ENCODE measurements at places on chromosomes 16 and 17.

DNA sequence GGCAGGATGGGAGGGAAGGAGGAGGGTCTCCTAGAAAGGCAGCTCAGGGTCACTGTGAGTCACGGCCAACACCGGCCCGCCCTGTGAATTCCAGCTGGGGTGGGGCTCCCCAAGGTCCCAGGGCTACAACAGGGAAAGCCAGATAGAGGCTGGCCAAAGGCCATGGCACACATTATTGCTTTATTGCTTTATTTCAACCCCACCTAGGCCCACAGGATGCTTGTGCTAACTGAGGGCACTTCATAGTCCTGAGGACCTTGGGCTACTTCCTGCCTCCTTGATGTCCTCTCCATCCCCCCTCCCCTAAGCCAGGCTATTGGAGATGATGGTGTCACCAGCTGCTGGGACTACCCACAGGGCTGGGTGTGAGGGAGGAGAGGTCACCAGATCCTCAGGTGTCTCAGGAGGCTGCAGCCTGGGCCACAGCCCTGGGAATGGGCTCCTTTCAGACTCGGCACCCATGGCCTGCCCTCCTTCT is 26.1 kb downstream of the LRRC75A start:
- no peak for DNase-seq

DNA sequence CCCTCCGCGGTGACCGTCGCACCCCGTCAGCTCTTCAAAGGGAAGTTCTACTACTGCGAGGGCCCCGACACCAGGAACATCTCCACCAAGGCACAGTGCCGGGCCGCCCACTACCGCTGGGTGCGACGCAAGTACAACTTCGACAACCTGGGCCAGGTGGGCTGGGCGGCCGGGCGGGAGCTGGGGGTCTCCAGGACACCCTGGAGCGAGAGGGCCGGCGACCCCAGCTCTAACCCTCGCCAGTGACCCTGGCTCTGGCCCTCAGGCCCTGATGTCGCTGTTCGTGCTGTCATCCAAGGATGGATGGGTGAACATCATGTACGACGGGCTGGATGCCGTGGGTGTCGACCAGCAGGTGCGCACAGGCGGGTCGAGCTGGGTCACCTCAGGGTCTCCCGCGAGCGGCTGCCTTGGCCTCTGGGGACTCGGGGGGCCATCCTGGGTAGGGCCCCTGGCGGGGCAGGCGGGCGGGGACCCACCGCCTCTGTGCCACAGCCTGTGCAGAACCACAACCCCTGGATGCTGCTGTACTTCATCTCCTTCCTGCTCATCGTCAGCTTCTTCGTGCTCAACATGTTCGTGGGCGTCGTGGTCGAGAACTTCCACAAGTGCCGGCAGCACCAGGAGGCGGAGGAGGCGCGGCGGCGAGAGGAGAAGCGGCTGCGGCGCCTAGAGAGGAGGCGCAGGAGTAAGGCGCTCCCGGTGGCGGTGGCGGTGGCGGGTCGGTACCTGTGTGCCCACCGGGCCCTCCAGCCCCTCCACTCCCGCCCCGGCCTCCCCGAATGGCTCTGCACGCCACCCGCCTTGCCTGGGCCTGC is 13.4 kb downstream of the TPSG1 start:
- no peak for DNase-seq

GRCh38 chr16:47431960-47432359 is 28.9 kb downstream of the ITFG1 start:
- no peak for DNase-seq

- DNase-seq: no peak
These were observed 998 bp downstream of the ACD start for GRCh38 chr16:67658849-67659674.

DNA sequence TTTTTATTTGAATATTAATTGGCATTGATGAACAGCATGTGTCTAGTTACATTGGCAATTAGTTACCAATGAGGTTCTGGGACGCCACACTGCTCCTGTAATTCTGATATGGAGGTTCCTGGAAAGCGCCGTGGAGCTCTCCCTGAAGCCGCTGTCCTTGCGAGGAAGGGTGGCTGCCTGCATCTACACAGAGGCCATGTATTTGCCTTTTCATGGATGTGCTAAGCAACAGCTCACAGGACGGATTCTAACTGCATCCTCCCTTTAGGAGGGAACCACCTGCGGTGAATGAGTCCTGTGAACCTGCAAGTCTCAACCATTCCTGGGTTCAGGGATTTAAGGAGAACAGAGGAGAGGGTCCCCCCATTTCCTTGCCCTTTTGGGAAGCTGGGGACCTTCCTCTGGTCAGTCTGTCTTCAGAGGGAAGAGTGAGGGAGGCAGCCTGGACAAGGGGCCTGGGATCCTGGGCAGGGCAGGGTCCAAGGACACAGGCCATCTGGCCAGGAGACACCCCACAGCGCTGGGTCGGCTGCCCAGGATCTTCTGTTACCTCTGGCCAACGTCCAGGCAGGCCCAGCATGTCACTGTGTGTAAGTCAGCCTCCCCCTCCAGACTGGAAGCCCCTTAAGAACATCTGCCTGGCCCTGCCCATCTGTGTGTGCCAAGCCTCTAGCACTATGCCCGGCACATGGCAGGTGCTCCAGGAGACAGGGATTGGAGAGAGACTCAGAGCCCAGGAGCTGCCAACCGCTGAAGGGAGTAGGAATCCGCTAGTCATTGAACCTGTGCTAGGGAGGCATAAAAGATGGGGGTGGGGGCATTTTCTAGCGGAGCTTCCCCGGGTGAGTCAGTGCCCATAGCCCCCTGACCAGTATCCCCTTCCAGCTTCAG is 314.1 kb upstream of the TNRC6C start:
- no peak for DNase-seq

- no peak for DNase-seq
These were observed 150.5 kb downstream of the NPIPB5 start for GRCh38 chr16:22661161-22661647.

DNA sequence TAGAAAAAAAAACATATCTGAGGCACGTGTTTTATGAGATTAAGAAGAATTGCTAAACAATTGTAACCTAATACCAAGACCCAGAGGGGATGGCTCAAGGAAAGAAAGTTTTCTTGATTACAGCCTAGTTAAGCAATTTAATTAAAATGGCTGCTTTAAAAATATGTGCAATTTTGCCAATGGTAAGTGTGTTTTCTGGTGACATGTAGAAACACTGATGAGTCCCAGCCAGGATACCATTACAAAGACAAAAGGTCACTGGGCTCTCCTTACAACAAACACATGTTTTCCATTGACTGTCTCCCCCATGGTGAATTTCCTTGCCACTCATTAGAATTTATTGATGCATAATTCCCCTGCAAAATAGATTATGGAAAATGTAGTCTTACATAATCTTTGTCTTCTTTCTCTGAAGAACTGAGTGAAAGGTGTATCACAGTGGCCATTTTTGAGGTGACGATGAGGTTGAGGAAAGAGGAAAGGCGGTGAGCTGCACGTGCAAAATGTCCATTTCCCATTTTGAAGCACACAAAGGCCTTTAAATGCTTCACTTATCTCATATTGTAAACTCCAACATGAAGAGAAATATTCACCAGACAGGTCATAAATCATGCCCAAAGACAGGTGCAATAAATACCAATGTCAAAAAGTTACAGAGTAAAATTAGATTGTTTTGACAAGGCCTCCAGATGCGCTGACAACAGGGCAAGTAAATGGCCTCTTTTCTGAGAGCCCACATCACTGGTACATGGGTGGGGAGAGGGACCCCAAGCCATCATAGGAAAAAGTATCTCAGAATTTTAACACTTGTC is 696.9 kb downstream of the KCNJ2 start:
- no peak for DNase-seq

DNA sequence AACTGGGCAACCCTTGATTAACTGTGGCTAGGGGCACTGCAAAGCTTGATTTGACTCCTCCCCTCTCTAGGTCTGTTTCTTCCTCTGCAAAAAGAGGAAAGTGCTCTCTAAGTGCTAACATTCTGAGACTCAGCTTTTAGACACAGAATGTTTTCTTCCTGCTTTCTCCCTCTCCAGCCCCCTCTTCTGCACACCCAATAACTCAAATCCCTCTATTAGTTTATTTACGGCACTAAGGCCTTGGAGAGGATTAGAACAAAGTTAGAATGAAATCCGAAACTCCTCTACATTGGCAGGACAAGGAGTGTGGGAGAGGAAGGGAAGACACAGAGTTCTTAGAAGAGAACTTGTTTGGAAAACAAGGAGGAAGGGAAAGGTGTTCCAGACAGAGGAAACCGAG is 3.3 kb upstream of the SBK1 start:
- DNase-seq: no peak

DNA sequence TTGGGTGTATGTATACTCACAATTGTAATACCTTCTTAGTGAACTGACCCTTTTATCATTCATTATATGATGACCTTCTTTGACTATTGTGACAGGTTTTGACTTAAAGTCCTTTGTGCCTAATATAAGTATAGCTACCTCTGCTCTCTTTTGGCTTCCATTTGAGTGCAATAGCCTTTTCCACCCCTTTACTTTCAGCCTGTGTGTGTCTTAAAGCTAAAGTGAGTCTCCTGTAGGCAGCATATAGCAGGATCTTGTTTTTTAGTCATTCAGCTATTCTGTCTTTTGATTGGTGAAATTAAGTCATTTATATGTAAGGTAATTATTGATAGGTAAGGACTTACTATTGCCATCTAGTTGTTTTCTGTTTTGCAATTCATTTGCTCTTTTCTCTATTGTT is 15.9 kb upstream of the TBX4 start:
- DNase-seq: no peak

- DNase-seq: no peak
These were observed 55.6 kb upstream of the LRRC37A3 start for GRCh38 chr17:64974750-64975317.

- no peak for DNase-seq
These were observed 28.6 kb downstream of the SMARCE1 start for GRCh38 chr17:40618754-40619625.

GRCh38 chr16:68309799-68310198 is 947 bp downstream of the SLC7A6OS start:
- DNase-seq: no peak

DNA sequence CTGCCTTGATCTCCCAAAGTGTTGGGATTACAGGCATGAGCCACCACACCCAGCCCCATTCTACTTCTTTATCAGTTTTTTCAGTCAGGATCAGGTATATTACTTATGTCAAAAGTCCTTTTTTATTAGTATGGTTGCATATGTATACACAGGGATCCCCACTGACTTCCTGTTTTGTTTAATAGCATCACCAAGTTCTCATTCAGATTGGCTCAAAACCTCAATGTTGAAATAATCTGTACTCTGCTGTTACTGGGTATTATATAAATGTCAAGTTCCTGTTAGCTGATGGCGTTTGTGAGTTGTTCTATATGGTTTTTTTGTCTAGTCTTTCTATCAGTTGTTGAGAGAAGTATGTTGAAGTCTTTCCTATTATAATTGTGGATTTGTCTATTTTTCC is 168.5 kb downstream of the BCAS3 start:
- DNase-seq: no peak

DNA sequence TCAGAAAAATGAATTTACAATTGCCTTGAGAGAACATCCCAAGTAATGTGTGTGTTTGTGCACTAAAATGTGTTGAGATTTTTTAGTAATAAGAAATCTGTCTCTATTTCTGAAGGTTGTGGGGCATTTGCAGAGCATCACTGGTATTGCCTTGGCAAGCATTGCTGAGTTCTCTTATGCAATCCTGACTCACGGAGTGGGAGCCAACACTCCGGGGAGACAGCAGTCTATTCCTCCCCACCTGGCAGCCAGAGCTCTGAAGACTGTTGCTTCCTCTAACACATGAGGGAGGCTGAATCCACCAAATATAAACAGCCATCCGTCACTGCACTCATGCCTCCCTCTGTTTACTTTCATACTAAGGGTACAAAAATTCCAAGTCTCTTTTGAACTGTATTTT is 10.6 kb downstream of the CNTD1 start:
- DNase-seq: no peak

DNA sequence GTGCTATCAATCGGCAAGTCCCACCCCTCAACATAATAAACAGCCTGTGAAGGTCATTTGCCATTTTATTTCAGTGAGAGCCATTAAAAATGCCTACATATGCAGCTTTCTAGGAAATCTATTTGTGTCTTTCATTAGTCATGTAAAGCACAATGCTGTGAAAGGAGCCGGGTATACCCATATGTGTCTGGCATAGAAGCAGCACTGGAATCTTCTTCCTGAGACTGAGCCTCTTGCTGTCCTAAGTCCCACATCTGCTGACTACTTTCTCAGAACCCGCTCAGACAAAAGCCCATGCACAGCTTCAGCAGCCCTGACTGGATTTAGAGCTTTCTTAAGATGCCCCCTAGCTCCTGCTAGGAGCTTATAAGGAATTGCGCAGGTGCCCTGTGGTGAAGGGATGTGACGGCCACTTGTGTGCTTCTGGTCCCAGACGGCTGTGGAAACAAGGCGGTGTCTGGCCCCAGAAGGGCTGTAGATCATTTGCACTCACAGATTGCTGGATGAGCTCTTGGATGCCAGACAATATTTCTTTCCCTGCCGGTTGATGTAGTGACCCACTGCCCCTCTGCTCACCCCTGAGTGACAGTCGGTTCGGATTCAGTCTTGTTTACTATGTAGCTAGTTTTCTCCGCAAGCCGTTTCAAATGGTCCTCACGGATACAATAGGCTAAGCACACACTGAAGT is 172.2 kb downstream of the ANKFN1 start:
- no peak for DNase-seq

- DNase-seq: no peak
These were observed 17.2 kb upstream of the METRNL start for GRCh38 chr17:83062011-83062817.

- DNase-seq: no peak
These were observed 12.6 kb upstream of the CA10 start for GRCh38 chr17:52170963-52171572.

- DNase-seq: peak; percentile 85
These were observed 64.2 kb downstream of the PITPNC1 start for GRCh38 chr17:67441052-67441895.

- DNase-seq: no peak
These were observed 14.8 kb downstream of the TRARG1 start for GRCh38 chr17:1294157-1294717.

DNA sequence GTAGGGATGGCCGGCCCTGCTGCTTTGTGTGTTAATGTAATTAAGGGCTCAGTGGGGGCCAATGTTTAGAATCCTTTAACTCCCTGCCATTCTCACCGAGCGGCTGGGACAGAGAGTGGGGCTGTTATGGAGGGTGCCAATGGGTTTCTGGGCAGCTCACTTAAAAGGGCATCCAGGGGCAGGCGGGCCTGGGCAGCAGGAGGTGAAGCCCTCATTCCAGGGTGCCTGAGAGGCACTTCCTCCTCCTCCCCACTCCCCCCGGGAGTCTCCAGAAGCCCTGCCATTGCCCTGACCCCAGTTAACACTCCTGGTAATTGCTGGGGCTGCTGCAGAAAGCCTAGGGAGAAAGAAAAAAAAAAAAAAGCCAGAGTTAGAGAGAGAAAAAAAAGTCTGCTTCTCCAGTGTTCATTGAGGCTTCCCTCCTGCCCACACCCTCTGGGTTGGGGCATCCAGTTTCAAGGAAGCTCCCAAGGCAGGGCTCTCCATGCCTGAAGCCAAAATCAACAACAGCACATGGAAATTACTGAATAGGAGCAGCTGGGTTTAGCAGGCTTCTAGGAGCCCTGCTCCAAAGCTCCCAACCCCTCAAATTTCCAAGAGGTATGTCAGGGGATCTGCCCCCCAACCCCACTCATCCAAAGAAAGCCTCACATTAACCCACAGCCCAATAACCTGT is 28.0 kb downstream of the CUEDC1 start:
- DNase-seq: no peak

GRCh38 chr17:79146562-79146961 is 71.9 kb downstream of the ENGASE start:
- DNase-seq: no peak

- DNase-seq: no peak
These were observed 90.8 kb upstream of the PMFBP1 start for GRCh38 chr16:72262711-72263110.

- DNase-seq: no peak
These were observed 10.0 kb upstream of the TBX4 start for GRCh38 chr17:61442136-61442775.
